ENCODE measurements at places on chromosomes 1 and 21.

- DNase-seq = no peak
Observed at GRCh38 chr1:155057104-155057503, 6.0 kb downstream of the ADAM15 start.

DNA sequence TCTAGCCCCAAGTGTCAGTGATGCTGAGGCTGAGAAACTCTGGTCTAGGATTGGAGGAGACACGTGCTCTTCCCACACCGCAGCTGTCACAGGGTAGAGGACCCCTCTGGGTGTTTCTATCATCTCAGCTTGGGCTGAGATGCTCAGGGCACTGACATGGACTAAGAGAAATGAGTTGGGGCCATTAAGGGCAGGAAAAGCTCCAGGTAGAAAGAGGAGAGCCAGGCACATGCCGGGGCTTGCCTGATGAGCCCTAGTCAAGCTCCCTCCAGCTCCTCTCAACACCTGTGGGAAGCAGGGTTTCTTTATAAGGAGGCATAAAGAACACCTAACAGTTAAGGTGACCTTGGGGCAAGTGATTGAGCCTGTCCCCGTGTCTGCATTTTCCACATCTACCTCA is 17.3 kb downstream of the ABCA4 start:
- no peak for DNase-seq

- DNase-seq = no peak
Observed at GRCh38 chr21:38956007-38956406, 150.3 kb downstream of the ETS2 start.

- peak; percentile 62 for DNase-seq
Observed at GRCh38 chr21:35254006-35254764, 205.1 kb upstream of the RUNX1 start.

DNA sequence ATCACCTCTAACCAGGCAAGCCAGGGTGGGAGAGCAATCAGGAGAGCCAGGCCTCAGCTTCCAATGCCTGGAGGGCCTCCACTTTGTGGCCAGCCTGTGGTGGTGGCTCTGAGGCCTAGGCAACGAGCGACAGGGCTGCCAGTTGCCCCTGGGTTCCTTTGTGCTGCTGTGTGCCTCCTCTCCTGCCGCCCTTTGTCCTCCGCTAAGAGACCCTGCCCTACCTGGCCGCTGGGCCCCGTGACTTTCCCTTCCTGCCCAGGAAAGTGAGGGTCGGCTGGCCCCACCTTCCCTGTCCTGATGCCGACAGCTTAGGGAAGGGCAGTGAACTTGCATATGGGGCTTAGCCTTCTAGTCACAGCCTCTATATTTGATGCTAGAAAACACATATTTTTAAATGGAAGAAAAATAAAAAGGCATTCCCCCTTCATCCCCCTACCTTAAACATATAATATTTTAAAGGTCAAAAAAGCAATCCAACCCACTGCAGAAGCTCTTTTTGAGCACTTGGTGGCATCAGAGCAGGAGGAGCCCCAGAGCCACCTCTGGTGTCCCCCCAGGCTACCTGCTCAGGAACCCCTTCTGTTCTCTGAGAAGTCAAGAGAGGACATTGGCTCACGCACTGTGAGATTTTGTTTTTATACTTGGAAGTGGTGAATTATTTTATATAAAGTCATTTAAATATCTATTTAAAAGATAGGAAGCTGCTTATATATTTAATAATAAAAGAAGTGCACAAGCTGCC is 19.8 kb downstream of the CSF1 start:
- peak; percentile 82 for DNase-seq
